ENCODE measurements at places on chromosomes 7 and 10. TPM values are rescaled to one million over a fixed set of nuclear protein-coding genes. Genes with fewer than 3 reads are reported as not detected.

DNA sequence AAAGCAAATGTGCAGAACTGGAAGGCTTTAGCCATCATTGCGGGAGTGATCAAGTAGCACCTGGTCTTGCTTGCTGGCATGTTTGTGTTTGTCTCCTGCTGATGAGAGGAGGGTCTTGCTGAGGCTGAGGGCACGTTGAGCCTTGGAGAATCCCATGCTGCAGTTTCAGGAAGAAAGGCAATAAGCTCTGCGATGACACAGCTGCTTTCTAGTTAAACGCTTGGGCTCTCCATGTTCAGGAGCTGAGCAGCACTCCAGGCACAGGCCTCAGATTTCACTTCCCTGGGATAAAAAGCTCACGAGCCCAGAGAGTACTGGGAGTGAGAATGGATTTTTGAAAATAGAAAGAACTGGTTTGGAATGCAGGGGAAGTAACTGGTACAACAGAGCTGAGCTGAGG lies 100.8 kb downstream of the LRRC18 start:
- DNase-seq: no peak

The SYNPO2L gene
- 0.42 TPM for total RNA-seq

DNA sequence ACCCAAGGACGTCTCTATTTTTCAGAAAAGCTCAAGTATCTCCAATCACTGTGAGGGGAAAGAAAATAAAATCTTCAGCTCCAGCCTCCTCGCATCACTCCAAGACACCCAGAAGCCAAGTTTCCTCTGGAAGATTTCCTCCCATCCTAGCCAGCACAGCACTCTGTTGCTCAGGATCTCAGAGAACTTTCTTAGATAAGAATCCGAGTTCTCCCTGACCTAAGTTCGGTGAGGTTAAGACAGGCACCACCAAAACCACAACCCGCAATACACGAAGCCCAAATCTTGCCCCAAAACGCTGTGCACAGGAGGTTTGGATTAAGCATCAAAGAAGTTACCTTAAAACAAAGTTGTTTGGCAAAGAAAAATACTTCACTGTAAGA lies 4.2 kb downstream of the FAM53B start:
- DNase-seq: no peak

- no peak for DNase-seq
These were observed 80.1 kb upstream of the LRRC17 start for GRCh38 chr7:102832674-102833073.

The HYAL4 gene
- not detected for total RNA-seq

The PLAC9 gene
- not detected for total RNA-seq

Measured in glutamatergic neuron (in vitro differentiated cells).